CD4-positive, alpha-beta T cell treated with Interleukin-10 for 1 hour (primary cell): ENCODE measurements at places on chromosomes 1 and 21.

GRCh38 chr1:65471213-65471833, 50.9 kb downstream of the LEPR start:
- DNase-seq, result no peak

DNA sequence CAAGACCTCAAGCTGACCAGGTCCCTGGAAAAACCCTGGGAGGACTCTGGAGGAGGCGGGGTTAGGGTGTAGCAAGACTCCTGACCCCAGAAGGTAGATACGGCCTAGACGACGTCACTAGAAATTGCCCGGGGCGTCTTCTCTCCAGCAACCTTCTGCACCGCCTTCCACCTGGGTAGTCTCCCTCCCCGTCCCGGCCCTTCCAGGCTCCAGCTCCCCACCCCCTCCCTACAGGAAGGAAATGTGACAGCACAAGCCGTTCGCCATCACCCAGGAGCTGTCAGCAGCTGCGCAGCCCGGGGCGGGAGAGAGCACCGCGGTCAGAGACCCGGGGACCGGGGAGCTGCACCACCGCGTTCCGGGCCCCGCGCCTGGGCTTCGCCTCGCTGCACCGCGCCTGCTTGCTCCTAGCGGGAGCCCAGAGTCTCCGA, 20.0 kb downstream of the SERTAD4 start:
- no peak for DNase-seq

DNA sequence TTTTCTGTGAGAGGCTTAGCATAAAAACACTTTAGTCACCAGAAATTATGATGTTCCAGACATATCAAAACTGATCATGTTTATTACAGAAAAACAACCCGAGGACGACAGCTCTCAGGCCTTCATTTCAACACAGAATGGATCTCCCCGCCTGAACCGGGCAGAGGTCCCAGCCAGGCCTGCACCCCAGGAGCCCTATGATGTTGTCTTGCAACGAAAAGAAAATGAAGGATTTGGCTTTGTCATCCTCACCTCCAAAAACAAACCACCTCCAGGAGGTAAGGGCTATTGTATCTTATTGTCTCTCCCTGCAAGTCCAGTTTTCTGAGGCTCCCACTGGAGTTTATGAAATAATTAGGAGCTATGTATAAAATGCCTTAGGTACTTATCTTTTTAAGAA, 105.5 kb downstream of the PHTF1 start:
- no peak for DNase-seq

DNA sequence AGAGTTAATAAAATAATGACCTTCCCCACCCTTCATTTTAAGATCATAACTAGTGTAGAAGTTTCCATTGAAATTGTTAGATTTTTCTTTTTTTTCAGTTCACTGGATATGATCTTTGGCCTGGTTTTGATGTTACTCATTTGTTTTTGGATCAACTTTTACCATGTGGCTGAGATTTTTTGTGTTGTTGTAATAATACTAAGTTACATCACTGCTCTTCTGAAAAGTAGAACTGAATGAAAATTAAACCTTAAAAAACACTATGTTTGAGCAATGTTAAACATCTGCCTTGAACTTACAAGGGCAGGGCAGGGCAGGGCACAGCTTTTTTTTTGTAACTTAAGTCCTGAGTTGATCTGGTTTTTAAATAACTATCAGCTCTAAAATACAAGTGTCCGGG, 204.8 kb upstream of the ADAMTS5 start:
- no peak for DNase-seq

DNA sequence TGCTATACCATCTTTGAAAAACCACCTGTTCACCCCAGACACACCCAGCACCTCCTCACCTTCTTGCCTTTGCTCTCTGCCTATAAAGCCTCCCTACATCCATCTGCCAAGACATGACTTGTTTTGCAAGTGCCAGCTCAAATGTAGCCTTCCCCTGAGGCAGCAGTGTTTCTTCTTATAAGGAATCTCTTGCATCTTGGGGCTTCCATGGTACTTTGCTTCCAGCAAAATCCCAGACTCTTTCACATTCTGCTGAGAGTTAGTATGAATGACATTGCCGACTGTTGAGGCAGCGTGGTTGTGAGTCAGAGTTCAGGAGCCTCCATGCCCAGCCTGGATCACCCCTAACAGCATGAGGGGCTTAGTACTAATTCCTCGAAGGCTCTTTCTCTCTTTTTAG, 217.4 kb upstream of the RUNX1 start:
- no peak for DNase-seq

DNA sequence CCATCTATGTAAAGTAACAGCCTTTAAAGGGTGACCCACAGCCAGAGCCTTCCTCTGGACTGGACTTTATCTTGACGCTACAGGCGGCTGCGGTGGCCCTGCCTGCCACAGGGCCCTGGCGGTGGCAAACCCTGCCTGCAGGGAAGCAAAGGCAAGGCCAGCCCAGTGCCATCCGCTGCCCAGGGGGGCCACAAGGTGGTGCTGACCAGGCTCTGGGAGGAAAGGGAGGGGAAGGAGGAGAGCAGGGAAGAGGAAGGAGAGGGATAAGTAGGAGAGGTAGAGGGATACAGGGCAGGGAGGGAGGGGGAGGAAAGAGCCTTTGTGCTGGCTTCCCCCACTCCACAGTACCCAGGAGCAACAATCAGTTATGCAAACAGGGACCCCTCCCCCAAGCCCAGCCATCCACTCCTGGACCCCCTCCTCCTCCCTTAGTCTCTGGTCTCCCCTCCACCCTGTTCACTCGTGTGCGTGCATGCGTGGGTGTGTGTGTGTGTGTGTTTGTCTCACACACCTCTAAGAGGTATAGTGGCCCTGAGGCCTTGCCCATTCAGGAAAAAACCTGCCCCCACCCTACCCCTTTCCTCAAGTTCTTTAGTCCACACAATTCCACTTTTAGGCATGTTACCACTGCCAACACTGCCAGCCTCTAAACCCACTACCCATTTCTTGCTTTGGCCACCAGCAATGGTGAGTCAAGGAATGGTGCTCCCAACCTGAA, 30.3 kb downstream of the SSBP3 start:
- no peak for DNase-seq

GRCh38 chr21:19899645-19900044, 1098.6 kb upstream of the NCAM2 start:
- no peak for DNase-seq

- no peak for DNase-seq
Observed at GRCh38 chr1:41500378-41500777, 15.9 kb upstream of the EDN2 start.

DNA sequence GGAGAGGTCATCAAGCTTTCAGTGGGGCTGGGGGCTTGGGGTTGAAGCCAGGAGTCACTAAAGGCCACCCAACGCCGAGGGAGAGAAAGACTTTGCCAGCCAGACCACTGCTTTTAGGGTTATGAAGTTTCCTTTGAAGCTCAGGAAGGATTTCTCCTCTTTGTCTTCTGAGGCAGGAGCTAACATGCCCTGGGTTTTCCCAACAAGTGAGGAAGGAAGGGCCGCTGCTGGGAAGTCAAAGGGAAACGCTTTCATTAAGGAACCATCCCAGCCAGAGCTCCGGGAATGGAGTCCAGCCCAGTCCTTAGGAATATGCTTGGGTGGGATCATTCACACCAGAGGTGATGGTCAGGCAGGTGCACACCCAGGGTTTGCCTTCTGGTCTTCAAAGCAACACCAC, 436.9 kb downstream of the PRDM2 start:
- DNase-seq, result no peak

- DNase-seq, result no peak
Observed at GRCh38 chr1:59124166-59124565, 172.7 kb upstream of the FGGY start.

- no peak for DNase-seq
Observed at GRCh38 chr1:42983693-42984092, 25.0 kb upstream of the SLC2A1 start.

- DNase-seq, result no peak
Observed at GRCh38 chr1:32825181-32825580, 7.7 kb downstream of the S100PBP start.

DNA sequence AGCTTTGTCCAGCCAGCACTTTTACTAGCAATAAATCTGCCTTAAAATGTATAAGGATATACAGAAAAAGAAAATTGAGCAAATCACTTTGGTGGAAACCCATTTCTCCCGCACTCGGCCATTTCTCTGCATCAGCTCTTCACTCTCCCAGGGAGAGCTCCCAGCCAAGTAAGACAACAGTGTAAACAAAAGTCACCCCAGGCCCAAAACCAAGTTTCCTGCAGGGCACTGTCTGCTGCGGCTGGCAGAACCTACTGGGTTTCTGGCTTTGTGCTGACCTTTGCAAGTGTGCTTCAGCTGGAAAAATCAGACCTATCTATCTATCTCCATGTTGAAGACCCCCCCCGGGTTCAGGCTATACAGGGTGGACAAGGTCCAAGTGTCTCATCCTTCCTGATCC, 476.7 kb upstream of the CAMK1G start:
- no peak for DNase-seq

DNA sequence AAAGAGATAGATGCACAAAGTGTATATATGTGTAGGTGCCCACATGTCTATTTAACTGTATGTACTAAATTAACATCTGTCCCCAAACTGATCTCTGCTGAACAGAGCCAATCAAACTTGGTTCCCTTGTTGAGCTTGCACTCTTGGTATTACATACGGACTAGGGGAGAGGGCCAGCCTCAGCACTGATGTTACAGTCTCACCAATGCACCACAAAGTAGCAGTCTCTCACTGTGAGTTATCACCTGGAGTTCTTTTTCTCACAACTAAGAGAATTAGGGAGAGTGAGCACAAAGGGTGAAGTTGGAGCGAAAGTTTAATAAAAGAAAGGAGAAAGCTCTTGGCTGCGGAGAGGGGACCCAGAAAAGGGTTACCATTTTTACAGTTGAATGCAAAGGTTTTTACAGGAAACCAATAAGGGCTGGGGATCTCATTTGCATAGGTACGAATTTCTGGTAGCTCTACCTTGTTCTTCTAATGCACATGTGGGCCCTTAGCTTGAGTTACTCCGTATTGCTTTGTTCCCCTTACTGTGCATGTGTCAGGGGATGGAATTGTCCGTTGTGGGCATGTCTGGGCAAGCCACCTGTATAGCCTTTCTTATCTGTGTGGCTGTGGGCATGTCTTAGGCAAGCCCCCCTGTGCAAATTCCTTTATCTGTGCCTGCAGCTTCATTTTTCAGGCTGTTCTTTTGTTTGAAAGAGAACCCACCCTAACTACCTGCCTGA, 13.3 kb upstream of the CHI3L2 start:
- DNase-seq, result no peak

GRCh38 chr1:106222403-106222802, 834.1 kb upstream of the PRMT6 start:
- DNase-seq, result no peak

GRCh38 chr1:247113094-247113497, 8.9 kb upstream of the ZNF669 start:
- no peak for DNase-seq

- no peak for DNase-seq
Observed at GRCh38 chr21:37454869-37455503, 88.4 kb downstream of the DYRK1A start.
